ENCODE measurements at places on chromosomes 12 and 14.

- no peak for DNase-seq
Observed at GRCh38 chr12:15272376-15272775, 49.9 kb upstream of the PTPRO start.

DNA sequence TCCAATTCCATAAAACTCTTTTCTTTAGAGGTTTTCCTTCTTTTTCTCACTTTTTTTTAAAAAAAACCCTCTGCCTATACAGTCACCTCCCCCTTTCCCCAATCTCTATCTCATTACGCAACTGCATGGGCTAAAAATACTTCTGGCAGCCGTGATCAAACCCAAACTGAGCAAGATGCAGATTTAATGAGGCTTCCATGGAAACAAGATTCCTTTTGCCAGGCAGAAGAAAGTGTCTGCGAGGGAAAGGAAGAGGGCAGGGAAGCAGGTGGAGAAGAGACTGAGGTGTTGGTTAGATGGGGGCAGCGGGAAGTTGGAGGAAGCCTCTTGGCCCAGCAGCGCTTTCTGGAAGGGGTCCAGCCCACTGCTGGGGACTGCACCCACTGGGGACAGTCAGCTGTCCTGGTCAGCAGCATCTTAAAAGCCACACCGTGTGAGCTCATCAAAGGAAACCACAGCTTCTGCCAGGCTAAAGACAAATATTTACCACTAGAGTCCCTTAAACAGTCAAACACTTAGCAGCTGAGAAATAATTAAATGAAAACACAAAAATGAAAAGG lies 90.4 kb downstream of the SLC8A3 start:
- no peak for DNase-seq

DNA sequence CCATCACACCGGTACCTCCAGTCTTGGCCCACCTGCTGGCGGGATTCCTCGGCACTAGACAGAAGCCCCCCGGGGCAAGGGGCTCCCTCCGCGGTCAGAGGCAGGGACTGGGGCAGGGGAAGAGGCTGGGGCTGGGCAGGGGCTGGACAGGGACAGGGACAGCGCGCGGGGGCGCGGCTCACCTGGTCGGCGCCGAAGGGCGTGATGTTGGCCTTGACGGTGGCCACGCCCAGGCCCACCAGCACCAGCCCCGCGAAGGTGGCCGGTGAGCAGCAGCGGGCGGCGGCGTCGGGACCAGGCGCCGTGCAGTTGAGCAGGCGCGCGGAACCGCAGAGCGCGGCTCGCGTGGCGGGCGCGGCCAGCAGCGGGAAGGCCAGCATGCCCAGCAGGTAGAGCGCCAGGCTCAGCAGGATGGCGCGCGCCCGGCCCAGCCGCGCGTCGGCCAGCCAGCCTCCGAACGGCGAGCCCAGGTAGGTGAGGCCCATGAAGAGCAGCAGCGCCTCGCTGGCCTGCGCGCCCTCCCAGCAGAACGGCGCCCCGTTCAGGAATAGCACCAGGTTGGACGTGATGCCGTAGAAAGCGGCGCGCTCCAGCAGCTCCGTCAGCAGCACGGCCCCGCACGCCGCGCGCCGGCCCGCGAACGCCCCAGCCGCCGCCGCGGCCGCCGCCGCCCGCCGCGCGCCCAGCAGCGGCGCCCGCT lies 392 bp downstream of the SLC15A4 start:
- DNase-seq, result no peak

DNA sequence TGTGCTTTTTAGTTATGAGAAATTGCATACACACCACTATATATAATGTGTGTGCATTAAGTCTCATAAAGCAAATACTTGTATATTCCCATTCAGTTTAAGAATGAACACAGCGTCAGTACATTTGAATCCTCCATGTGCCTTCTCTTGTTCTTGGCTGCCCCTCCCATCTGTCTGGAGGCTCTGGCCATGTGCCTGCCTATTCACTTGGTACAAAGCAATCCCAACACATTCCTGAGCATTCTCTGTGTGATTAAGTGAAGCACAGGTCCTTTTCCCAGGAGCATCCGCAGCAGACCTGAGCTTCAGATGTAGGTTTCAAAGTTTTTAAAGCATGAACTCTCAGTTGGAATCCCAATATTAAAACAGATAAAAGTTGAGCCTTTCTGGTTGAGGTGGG lies 58.7 kb downstream of the POLR3B start:
- DNase-seq, result no peak

DNA sequence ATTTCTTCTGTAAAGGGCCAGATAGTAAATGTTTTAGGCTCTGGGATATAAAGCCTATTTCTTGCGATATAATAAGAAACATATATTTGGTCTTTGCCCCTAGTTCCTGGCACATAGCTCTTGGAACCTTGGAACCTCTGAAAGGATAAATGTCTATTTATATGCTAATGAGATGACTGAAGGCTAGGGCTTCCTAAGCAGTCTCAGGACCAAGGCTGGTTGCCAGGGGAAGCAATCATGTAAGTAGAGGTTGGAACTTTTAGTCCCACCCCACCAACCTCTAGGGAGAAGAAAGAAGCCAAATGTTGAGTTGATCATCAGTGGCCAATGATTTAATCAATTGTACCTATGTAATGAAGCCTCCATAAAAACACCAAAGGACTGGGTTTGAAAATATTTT lies 26.6 kb upstream of the NFYB start:
- no peak for DNase-seq

- DNase-seq, result no peak
Observed at GRCh38 chr12:125079648-125080645, 14.7 kb downstream of the AACS start.
